ENCODE measurements at places on chromosomes 2 and 18.

GRCh38 chr2:5826979-5827655, 134.9 kb downstream of the SOX11 start:
- DNase-seq = no peak

DNA sequence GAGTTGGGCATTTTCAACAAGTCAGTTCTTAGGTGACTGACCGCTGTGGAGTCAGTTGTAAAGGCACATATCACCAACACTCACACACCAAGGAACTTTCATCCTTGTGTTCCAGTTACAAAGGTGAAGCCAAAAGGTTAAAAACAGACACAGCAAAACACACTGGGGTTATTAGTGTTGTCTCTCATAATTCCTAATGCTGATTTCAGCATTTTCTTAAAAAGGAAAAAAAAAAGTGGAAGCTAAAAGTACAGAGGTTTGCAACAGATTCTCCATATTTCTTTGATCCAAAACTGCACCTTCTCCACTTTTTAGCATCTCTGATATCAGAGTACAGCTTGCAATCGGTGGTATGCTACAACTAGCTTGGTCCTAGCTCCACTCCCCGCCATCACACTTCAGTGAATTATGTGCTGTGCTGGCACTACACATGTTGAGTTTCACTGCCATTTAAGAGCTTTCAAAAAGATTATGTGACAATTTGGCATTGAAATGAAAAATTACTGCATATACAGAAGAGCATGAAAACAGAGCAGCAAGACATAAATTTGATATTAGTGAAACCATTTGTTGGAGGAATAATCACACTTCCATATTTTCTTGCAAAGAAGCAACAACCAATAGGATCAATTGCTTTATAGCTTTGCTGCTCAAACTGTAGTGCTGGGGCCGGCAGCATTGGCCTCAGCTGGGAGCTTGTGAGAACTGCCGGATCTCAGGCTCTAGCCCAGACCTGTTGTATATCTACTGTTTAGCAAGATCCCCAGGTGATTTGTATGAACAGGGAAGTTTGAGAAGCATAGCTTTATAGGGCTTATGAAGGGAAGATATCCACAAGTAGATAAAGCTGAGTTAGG, 62.3 kb upstream of the DAPL1 start:
- DNase-seq = no peak

- DNase-seq = peak; percentile 34
Observed at GRCh38 chr2:160870729-160871465, 289.3 kb upstream of the TANK start.

- no peak for DNase-seq
Observed at GRCh38 chr2:29495068-29495467, 379.9 kb downstream of the CLIP4 start.

DNA sequence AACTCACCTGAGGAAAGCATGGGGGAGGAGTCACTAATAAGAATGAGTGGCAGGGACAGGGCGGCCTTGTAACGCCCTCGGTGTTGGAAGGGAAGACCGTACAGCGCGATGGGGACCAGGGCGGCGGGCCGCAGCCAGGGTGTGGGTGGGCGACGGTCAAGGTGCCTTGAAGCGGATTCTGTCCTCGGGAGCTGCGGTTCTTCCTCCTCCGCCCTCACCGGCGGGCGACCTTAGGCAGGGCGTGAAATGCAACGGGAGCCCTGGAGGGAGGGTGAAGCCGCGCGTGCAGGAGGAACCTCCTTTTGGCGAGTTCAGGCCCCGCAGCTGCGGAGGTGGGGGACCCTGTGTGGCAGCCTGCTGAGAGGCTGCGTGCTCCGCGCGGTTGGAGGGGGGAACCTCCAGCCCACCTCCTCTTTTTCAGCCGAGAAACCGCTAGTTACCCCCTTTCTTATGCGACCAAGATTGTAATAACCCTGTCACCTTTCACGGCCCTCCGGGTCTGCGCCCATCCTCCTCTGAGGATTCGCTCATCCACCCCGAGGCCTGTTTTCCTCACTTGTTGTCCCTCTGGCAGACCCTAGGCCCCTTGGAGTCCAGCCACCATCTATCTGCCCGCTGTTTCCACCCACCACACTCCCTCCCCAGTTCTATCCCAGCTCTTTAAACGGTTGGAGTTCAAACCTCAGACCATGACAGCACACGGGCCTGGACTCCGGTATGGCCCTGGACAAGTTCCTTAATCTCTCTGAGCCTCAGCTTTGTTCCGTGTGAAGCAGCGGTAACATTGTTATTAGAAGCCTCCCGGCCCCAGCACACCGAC, 823 bp upstream of the RNU2-63P start:
- peak; percentile 86 for DNase-seq

DNA sequence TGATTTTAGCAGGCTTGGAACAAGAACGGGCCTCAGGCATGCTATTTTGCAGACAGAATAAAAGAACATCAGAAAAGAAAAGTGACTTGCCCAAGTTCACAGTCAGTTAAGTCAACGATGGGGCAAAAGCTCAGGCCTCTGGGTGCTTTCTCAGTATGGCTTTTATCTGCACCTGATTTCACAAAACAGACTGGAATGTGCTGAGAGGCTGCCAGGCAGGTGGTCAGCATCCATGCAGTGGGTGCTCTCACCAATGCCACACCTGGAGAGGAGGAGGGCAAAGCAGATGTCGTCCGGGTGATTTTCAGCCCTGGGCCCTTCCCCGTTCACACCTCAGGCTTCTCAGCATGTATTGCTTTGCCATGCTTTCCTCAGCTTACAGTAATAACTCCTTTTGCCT, 854.6 kb downstream of the RNF144A start:
- DNase-seq = no peak

- no peak for DNase-seq
Observed at GRCh38 chr2:86335865-86336674, 1.4 kb downstream of the REEP1 start.

- DNase-seq = no peak
Observed at GRCh38 chr2:129709956-129710598, 269.4 kb upstream of the RAB6C start.

DNA sequence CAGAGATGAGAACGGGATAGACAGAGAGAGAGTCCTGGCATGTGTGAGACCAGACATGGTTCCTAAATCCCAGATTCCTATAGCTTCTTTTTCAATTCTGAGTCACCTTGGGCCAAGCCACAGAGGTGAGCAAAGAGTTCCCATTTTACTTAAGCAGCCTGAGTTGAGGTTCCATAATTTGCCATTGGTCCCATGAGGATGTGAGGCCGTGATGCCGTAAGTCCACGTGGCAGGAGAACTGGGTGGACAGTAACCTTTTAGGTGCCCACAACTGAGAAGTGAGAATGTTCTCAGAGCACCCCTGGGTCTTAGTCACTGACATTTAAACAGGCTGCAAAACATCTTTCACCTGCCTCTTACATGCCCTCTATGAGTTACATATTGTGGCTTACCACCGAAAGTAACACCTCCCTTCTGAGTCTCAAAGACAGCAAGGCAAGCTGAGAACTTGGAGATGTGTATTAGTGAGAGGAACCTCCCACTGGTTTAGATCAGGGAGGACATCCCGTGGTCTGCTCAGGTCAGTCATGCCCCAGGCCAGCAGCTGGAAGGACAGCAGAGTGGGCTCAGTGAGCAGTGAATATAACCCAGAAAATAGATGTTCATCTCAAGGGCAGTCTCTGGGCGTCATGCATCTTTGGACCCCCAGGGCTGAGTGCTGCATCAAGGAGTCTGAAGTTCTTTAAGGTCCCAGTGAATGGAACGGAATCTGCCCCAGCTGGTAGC, 127.9 kb upstream of the LGALSL start:
- DNase-seq = no peak

- no peak for DNase-seq
Observed at GRCh38 chr2:145851730-145852129, 1331.8 kb upstream of the ZEB2 start.
